ENCODE measurements at places on chromosomes 16 and 17.

GRCh38 chr17:76074390-76075363 is at the start of gene GALR2:
Gene GALR2 (plus strand): TSS chr17:76074781. CDS start chr17:76074884, 103 bp downstream.
- DNase-seq = no peak

DNA sequence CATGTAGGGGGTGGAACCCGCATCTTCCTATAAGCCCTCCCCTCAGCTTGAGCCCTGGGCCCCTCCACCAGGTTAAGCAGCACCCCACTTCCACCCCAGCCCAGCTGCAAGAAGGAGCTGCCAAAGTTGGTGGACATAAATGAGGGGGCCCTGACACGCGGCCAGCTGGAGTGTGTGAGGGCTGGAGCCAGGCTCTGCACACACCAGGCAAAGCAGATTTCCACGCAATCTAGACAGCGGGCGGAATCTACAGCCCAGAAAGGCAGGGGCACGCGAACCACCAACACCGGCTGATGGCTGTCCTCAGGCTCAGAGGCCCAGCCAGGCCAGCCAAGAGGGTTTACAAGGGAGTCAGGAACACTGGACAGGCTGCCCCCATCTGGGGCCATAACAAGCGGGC is 171.2 kb downstream of the ZNF423 start:
- DNase-seq = no peak

GRCh38 chr16:756428-756827 is 4.1 kb upstream of the MSLN start:
- no peak for DNase-seq

- DNase-seq = no peak
Measured at GRCh38 chr17:13194887-13195286, 177.1 kb upstream of the ELAC2 start.

GRCh38 chr17:58345500-58345899 is 6.5 kb downstream of the SUPT4H1 start:
- DNase-seq = no peak

GRCh38 chr17:75752802-75753513 is 12.0 kb downstream of the GALK1 start:
- no peak for DNase-seq
